ENCODE measurements at places on chromosomes 7 and 10.

DNA sequence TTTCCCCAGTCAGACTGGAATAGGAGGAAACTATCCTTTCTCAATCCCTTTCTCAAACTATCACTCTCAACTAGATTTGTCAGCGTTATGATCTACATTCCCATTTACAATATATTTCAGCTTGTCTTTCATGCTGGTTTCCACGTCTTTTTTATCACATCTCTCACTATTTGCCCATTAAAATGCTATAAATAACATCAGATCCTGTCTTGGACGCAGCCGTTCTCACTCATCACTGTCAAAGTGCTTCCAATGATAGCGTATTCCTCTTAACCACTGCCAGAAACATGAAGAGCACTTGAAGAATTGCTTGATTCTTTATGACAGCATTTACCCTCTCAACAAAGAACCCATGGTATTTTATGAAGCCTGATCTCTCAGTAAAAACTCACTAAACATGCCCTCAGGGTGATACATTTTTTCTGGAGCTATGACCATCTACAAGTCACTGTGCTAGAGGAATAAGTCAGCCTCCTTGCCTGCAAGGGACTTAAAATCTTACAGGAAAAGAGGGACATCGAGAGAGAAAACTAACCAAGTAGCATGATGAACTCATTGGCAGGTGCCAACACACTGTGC lies 205.6 kb upstream of the PFKP start:
- DNase-seq, result no peak

DNA sequence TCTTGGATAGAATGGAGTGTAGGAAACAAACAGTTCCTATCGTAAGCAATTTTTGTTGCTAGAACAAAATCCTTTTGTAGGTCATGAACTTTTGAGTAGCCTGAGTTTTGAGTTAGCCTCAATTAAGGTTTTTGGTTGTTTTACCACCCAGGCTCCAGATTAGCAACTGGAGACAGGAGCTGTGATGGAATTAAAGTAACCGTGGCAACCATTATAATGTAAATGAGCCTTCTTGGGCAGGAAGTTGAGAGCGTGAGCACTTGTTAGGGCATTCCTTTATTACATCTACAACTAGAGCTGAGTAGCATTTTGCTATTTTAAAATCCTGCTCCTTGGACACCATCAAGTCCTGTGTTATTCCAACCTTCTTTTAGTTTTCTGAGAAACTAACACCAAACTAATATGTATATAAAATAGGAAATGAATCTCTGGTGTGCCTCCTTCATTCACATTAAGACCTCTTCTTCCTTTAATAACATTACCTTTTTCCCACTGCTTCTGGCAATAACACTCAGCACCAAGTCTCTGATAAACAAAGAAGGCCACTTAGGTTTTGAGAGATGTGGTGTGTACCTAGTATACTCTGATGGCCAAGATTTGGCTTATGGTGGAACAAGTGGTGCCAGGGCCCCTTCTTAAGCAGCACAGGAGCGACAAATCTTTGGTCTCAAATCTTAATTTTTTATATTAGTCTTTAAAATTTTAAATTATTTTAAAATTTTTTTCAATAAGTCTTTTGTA lies 34.0 kb downstream of the AHCYL2 start:
- DNase-seq, result no peak

- no peak for DNase-seq
Measured at GRCh38 chr7:50723888-50724287, 58.8 kb downstream of the GRB10 start.

DNA sequence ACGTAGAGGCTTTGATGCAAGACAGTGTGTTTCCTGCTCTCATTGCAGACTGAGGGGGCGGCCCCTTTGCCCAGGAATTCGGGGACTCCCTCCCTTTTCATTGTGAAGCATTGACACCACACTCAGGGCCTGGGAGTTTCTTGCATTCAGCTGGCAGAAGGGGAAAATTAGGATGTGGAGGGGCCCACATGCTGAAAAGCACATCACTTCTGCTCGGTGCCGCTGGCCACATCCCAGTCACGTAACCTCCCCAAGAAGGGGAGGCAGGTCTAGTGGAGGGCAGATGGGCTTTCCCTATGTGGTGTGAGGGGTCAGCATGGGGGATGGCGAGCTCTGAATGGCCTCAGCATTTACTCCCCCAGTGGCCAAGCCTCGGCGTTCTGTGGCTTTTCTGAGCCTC lies 47.9 kb downstream of the ADCY1 start:
- DNase-seq, result no peak

- no peak for DNase-seq
Measured at GRCh38 chr10:10039595-10039994, 978.1 kb upstream of the CELF2 start.
